Stimulated activated CD4-positive, alpha-beta T cell treated with anti-CD3 and anti-CD28 coated beads, Interleukin-2, amount 100 ng/mL, for 48 hours (primary cell): ENCODE measurements at places on chromosomes 7 and 10.

DNA sequence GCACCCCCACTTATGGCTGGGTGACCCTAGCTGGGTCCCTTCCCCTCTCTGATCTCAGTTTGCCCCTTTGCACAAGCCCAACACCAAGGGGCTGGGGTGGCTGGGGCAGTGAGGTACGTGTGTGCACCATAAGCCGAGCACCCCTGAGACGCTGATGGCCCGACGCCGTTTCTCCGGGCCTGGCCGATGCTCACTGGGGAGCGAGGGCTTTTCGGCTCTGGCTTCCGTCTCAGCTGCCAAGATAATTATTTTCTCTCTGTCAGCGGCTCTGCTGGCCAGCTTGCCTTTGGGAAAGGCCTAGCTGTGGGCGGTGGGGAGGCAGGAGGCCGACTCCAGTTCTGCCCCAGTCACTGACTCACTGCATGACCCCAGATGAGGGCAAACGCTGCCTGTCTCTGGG is 91.0 kb downstream of the ZMIZ1 start:
- no peak for DNase-seq

- no peak for DNase-seq
Measured at GRCh38 chr10:14191407-14191806, 139.3 kb downstream of the FRMD4A start.

DNA sequence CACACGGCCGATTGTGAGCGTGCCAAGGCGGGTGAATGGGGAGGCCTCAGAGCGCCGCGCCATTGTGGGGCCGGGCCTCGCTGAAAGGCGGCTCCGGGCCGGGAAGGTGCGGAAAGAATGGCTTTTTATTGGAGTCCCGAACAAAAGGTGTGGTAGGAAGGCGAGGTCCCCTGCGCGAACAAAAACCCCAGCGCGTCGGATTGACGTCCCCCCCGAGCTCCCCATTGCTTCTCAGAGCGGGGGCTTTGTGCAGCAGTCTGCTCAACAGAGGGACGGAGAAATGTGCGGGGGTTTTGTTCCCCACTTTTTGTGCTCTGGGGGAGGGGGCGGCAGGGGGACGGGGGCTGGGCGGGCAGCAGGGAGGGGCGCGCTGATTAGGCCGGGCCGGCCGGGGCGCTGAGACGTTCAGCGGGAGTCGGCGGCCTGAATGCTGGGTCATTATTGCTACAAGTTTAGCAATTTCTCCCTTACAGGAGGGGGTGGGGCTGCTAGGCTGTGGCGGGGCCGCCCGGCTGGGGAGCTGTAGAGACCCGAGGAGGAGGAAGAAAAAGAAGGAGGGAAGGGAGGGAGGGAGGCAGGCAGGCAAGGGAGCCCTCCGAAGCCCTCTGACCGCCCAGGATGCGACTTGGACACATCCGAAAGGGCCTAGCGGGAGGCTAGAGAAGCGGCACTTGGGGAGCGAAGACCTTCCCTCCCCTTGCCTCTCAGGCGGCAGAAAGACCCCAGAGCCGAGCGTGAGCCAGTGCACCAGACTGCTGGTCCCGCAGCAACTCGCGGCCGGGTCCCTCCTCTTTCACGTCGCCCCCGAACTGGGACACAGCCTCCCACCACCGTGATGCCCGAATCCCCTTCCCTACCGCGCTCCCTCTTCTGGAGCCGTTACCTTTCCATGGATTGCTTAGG is 4.6 kb downstream of the NKX2-3 start:
- no peak for DNase-seq

- DNase-seq, result no peak
Measured at GRCh38 chr7:91249506-91250233, 14.6 kb upstream of the FZD1 start.

DNA sequence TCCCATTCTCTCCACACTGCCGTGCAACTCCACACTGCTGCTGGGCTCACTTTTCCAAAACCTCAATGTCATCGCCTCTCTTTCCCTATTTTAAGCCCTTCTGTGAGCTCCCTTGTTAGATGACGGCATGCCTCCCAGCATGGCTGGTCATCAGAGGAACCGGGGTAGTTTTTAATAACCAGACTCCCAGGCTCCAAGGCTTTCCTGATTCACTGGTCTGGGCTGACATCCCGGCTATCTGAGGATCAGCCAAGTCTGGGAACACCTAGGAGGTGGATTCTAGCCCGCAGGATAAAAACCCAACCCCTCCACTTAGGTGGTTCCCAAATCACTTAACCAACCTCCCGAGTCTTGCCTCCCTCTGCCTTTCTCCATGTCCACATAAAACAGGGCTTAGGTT is 295.4 kb upstream of the FZD8 start:
- DNase-seq, result no peak

DNA sequence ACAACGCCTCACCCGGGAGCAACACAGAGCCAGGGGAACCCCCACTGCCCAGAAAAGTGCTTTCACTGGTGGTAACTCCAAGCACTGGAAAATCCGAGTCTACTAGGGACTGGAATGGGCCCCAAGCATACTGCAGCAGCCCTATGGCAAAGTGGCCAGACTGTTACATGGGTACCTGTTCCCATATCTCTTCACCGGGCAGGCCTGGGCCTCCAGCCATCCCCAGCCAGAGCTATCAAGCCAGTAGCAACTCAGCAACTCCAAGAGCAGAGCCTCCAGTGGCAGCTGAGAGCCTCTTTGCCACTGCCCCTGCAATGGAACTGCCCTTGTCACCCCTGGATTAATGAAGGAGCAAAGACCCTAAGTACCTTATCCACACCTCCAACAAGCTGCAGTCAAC is 73.5 kb downstream of the HBP1 start:
- DNase-seq, result no peak

DNA sequence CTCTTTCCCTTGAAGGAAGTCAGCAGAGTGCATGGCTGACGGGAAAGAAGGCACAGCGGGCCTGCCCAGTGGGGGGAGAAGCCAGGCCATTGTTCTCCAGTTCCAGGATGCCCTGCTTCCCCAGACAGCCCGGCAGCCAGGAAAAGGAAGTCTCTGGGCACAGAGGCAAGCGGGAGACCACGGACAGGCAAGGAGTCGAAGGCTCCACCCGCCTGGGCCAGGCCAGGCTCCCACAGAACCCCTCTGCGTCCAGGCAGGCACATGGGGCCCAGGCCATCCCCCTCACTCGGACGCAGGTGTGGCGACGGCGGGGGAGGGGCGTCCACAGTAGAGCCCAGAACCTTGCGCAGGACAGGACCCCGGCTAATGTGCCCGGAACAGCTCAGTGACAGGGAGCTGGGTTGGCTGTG is 8.7 kb downstream of the GPR146 start:
- DNase-seq, result no peak

DNA sequence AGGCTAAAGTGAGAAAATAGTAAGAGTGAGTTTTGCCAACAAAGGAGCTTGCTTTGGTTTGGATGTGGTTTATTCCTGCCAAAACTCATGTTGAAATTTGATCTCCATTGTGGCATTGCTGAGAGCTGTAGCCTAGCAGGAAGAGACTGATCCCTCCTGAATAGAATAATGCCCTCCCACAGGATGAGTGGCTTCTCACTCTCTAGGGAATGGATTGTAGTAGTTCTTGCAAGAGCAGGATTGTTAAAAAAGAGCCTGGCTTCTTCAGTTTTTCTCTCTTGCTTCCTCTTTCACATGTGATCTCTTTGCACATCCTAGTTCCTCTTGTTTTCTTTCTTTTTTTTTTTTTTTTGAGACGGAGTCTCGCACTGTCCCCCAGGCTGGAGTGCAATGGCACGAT is 34.4 kb downstream of the ASAH2 start:
- no peak for DNase-seq

DNA sequence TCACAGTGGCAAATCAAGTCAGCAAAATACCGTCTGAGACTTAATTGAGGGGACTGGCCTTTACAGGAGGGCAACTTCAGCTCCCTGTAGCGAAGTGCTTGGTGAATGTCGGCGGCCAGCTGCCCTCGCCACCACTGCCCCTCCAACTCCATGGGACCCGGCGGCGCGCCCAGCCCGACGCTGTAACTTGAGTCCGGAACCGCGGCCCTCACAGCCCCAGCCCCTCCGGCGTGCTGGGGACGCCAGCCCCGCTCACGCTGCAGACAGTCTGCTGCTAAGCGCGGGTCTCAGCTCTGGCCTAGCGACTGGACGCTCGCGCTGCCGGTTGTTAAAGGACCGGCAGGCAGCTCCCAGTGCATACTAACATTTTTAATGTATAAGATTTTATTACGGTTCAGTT is 113.4 kb upstream of the NUPR2 start:
- no peak for DNase-seq

- DNase-seq, result no peak
Measured at GRCh38 chr7:17195576-17195975, 102.9 kb upstream of the AHR start.

DNA sequence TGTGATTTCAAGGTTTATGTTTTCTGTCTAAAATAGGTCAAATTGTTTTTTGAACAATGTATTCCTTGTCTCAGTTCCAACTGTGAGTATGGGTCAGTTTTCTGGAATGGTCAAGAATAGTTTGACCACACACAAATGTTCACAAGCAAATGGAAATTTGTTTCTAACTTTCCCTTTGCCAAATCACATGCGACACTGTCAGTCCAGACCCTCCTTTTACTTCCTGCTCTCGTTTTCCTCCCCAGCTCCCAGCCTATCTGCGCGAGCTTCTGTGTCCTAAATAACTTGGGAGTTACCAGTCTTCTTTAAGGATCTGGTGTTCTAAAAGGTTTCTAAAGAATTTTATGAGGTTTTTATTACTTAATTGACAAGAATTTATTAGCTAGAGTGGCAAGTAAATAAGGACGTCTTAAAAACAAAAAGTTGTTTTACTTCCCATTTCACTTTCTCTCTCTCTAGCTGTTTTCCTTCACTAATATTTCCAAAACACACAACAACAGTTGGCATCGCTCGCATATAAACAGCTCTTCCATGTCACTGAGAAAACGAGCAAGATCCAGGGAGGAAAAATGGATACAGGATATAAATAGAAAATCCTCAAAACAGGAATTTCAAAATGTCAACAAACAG is 266.1 kb upstream of the KLF6 start:
- DNase-seq, result no peak
